ENCODE measurements at places on chromosomes 4 and X.

DNA sequence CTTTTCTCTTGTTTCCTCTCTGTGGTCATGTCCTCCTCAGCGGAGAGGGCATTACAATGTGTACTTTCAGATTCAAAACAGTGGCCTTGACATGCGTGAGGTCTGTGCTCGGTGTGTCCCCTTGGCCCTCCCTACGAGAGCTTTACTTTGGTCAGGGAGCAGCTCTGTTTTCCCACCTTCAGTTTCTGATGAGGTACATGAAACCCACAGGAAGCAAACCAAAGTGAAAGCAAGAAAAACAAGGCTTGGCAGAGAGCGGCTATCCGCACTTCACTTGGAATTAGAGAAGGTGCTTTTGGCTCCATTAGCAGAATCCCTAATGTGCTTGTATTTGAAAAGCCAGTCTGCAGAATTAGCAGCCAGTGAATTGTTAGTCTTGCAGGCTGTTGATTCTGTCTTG is 19.5 kb upstream of the BOD1L1 start:
- no peak for DNase-seq

DNA sequence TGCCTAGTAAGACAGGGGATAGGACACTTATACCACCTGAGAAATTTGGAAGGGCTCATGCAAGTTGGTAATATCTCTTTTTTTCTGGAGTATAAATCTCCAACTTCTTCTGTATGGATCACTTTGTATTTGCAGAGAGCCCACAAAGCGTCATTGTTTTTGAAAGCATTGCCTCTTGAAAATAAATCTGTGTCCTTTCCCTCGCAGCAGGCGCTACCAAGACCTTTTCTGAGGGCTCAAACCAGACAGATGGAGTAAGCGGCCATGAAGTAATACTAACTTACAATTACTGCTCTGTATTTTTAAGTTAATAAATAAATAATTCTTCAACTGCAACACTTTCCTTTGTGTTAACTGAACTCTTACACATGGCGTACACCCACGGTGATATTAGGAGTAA is 56.0 kb upstream of the FBXW7 start:
- DNase-seq: no peak

- no peak for DNase-seq
These were observed 491.2 kb upstream of the LCORL start for GRCh38 chr4:18512718-18513117.

DNA sequence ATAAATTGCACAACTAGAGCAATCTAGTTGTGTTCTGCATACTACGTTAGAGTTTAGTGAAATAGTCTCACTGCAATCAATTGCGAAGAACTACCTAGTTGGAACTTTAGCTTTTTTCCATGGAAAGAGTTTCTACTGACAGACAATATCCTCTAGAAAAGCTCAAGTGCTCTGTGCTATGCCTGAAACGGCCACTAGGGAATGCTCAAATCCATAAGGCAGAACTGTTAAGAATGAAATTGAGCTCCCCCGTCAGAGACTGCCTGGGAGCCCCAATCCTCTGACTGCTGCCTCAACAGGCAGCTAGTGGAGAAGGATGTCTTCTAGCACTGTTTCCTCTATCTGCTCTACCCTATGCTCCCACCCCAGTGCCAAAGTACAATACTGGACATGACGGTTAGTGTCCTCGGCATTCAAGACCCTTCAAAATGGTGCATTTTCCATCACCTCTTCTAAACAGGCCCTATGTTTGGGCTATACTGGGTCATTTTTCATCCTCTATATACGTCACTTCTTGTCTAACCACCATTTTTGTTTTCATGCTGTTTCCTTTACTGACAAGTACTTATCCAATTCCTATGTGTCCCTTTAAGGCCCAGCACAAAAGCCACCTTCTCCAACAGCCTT is 35.3 kb downstream of the FRMD7 start:
- peak; percentile 80 for DNase-seq

- DNase-seq: no peak
These were observed 230.3 kb upstream of the PCDH18 start for GRCh38 chr4:137762591-137762990.

GRCh38 chrX:27968352-27968751 is 12.9 kb downstream of the DCAF8L1 start:
- DNase-seq: no peak

GRCh38 chr4:185796176-185796575 is 15.8 kb downstream of the SORBS2 start:
- DNase-seq: no peak

GRCh38 chrX:66163849-66164411 is at the start of gene HEPH:
TSS of gene HEPH (plus strand) at chrX:66164247. CDS start at chrX:66170571, 6,324 bp downstream.
- no peak for DNase-seq

DNA sequence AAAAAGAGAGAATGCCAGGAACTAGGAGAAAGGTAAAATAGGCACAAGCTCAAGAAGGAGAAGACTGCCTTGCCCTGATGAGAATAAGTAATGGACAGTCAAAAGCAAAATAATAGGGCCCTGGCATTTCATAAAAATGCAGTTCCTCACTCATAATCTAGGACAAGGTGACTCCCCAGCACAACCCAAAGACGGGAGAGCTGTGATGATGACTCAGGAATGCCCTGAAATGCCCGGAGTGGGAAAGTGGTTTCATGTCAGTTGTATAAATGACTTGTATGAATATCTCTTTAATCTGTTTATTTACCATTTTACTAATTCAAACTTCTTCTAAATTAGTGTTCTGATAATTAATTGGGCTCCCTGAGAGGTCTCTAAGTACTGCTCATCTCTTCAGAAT is 28.8 kb upstream of the SETD7 start:
- DNase-seq: no peak

- no peak for DNase-seq
These were observed 178.9 kb downstream of the RAPGEF2 start for GRCh38 chr4:159281771-159282170.

DNA sequence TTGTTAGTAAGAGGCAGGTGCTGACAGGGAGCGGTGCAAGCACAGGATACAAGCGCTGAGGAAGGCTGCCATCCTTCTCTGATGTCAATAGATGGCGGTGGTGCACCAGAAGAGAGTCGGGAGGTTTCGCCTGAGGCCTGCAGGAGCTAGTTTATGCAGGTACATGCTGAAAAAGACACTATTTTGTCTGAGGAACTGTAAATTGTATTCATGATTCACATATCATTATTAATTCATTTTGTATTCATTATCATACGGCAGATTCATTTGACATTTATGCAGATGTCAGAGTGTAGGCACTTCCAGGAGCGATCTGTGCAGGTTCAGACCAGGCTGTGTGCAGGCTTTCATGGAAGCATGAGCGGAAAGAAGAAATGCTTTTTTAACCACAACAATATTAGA is 824.0 kb downstream of the STIM2 start:
- DNase-seq: peak; percentile 26

DNA sequence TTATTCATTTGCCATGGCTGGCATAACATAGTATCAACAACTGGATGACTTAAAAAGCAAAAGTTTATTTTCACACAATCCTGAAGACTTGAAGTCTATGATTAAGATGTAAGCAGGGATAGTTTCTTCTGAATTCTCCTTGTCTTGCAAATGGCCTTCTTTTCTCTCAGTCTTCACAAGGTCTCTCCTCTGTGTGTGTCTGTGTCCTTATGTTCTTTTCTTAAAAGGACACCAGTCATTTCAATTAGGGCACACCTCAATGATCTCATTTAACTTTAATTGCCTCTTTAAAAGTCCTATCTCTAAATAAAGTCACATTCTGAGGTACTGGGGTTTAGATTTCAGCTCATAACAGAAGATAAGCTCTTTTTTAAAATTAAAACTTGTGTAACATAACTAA is 399.7 kb downstream of the PABPC4L start:
- DNase-seq: no peak

DNA sequence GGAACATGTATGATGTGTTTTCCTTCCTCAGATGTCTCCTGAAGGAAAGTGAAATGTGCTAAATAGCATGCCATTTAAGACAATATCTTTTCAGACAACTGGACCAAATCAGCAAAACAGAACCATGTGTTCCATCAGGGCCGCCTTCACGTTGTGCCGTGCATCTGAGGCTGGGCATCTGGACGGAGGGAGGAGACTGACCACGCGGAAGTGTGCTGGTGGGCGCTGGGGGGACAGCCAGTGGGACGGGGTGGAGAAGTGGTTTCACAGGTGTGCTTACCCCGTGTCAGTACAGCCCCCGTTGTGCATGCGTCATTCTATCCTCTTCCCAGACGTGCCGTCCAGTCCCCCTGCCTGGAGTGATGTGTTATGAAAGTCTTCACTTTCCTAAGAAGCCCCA is 342.1 kb upstream of the FAT1 start:
- no peak for DNase-seq

Measured in inflammatory macrophage treated with lipopolysaccharide for 1 hour (primary cell).